ENCODE measurements at places on chromosomes 1 and 21.

DNA sequence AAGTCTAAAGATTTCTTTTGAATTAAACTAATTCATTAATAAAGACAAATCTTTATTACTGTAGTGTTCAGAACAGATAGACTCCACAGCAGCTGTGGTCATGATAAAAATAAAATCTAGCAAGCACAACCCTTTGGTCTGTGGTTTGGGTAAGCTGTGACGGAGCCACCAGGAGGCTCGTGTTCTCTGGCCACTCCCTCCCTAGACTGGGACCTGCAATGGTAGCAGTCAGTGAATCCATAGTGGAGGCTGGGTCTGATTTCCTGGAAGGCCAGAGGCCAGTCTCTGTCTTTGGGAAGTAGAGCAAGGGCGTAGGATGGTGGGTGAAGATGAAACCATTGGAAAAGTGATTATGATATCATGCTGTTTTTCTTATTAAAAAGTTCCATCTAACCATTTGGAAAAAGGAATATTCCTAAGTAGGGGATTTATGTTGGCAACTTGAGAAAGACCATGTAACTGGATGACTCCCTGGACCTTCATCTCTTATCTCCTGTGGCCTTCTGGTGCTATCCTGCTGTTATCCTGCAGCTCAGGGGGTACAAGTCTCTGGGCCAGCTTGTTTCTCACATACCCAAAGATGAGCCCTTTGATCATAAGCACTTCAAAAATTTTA lies 39.0 kb downstream of the TENT5C start:
- DNase-seq = no peak

DNA sequence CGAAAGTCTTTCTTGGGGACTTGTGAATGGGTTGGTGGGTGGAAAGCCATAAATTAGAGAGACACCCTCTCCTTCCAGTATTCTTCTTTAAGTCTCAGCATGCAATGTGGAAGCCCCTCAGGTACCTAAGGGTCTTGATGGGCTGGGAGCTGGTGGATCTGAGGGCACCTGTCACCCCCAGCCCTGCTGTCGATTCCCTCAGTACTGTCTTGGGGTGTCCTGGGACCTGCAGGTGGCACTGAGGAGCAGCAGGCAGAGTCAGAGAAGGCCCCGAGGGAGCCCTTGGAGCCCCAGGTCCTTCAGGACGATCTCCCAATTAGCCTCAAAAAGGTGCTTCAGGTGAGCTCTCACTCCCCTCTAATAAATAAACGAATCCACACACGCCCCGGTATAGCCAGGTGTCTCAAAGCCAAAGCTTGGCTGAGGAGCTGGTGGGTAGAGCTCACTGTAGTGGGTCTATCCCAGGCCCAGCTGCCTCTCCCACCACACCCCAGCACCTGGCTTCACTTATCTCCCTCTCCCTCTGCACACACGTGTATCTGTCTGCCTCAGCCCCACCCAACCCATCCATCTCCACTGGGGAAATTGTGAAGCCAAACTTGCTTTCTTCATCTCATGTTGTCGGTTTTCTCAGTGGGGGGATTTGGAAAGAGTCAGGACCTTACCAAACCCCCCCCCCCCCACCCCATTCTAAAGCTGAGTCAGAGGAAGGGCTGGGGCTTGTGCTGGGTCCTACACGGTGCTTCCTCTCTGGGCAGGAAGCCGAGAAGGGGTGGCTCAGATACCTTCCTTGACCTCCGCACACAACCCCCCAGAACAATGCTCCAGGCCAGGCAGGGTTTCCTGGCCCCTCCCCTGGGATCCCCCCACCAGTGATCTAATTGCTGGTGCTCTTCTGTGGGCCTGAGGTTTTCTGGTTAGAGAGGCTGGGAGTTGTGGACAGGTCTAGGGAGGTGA lies 1.6 kb downstream of the ADAM15 start:
- no peak for DNase-seq

GRCh38 chr1:41241749-41242341 lies at the start of gene SCMH1:
Gene SCMH1, minus strand, starts transcription at chr1:41242306. Its CDS starts 56,173 bp downstream, at chr1:41186133.
- DNase-seq = peak; percentile 13

GRCh38 chr1:77614037-77614436 lies 68.4 kb downstream of the ZZZ3 start:
- DNase-seq = no peak

GRCh38 chr1:57066980-57067610 lies 101.3 kb upstream of the C8B start:
- no peak for DNase-seq

GRCh38 chr1:55741516-55741915 lies 526.4 kb upstream of the USP24 start:
- no peak for DNase-seq

DNA sequence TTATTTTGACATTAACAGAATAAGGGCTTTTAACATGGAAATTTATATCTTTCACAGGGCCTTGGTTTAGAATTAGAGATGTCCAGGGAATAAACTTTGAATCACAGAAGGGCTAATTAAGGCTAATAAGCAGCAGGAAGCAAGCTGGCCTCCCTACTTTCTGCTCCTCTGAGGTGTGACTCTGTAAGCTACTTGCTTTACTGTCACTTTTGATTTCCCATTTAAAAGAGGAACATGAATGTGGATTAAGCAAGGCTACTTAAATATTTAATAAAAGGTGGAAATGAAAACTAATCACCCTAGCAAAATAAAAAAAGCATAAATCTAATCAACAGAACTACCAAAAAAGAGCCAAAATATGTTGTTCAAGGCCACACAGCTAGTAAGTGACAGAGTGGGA lies 28.9 kb upstream of the CD5L start:
- no peak for DNase-seq

GRCh38 chr1:30323841-30324240 lies 399.5 kb downstream of the MATN1 start:
- no peak for DNase-seq

- no peak for DNase-seq
Observed at GRCh38 chr1:212415107-212415841, 588 bp upstream of the PACC1 start.

DNA sequence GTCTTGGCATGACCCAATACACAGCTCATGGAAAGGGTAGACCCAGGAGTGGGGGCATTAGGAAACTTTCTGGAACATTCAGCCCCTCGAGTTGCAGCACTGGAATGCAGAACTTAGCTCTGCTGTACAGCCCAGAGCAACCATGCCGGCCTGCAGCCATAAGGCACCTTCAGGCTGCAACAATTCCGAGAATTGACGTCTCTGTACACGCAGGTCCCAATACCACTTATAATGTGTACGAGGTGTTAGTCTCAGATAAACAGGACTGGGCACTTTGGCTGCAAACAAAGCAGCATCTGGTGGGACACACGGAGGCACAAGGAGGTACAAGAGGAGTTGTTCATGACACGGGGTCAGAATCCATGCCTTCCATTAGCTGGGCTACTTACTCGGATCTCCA lies 7.9 kb downstream of the CBR1 start:
- DNase-seq = no peak

GRCh38 chr21:21184771-21185528 lies 186.7 kb downstream of the NCAM2 start:
- DNase-seq = no peak

GRCh38 chr1:99551812-99552614 lies 93.9 kb upstream of the PALMD start:
- DNase-seq = no peak

- DNase-seq = no peak
Observed at GRCh38 chr1:101221945-101222429, 14.8 kb upstream of the S1PR1 start.

DNA sequence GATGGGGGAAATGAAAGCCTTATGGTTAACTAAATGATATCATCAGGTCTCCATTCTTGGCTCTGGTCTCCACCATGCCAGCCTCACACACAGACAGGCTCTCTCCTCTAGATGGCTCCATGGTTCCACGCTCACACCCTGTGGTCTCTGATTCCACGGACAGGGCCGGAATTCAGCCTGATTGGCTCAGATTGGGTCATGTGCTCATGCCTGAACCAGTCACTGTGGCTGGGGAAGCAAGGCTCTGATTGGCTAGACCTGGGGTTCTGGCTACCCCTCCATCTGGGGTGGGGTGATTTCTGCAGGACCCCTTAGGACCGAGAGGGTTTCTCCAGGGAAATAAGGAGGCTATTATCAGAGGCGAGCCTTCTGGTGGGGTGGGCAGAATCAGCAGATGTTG lies 277.0 kb downstream of the PTPRU start:
- no peak for DNase-seq

DNA sequence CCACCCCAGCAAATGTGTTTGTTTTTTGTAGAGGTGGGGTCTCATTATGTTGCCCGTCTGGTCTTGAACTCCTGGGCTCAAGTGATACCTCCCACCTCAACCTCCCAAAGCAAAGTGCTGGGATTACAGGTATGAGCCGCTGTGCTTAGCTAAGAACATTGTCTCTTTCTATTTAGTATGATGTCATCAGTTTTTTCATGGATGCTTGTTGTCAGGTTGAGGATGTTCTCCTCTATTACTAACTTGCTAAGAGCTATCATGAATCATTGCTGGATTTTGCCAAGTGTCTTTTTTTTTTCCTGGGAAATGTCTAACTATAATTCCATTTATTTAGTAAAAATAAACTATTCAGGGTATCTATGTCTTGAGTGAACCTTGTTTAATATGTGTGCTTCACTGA lies 19.0 kb upstream of the MPC2 start:
- DNase-seq = no peak

DNA sequence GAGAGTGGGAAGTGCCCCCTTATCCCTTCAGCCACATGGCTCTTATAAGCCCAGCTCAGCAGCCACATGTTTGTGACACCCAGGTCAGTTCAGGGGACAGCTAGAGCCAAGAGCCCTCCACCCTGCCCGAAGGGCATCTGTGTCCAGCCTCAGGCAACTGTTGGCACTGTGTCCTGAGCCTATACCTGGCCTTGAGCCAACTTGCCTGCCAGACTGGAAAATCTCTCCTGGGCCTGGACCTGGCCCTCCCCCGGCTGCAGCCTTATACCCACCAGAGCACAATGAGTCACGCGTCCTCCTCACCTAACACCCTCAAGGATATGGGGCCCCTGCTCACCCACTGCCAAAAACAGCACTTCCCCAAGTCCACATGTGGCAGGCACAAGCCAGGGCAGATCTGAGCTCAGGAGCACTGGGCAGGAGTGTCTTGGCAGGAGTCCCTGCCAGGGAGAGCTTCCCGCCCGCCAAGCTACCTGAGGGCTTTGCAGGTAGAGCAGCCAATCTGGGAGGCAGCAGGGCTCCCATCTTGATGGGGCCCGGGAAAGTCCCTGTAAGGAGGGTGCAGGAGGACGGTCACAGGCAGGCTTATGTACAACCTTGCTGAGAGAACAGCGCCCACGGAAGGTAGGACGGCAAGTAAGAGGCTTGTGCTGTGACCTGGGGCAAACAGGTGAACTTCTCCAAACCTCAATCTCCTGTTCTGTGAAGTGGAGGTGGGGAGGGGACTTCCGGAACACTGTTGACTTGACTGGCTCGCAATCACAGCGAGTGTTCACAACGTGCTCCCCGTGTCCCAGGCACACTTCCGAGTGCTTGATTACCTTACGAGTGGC lies 19.8 kb upstream of the HSPG2 start:
- peak; percentile 6 for DNase-seq

DNA sequence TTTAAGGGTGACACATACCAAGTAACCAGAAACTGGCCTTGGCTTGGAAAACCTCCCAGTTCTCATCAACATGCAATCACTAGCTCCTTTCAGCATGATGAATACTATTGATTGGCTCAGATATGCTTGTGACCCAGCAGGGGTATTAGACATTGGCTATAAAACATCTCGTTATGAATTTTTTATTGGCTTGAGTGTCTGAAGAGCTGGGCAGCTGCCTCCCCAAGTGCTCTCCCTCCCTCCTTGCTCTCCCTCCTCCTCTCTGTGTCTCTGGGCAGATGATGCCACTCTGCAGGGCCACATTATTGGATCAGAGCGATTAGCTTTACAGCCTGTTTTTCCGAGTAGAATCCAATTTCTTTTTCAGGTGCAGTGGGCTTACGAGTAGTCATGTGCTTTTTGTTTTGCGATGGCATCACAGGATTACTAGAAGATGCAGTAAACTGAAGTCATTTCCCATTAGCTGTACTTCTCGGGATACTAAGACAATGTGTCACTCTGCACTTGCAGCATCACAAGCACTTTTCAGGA lies 79.3 kb upstream of the ATF3 start:
- no peak for DNase-seq

DNA sequence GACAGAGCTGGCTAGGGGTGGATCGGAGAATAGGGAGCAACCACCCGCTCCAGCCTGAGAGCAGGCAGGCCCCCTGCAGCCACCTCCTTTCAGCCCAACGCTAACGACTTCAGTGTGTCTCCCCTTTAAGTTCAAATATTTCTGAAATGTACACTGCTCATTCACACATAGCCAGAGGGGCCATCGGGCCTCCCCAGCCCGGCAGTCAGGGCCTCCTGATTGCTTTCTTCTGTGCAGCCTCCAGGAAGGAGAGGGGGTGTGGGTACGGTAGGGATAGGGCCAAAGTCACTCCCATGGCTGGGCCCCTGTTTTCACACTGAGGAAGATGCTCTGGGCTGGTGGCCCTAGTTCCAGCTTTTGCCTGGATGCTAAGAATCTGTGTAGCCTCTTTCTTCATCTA lies 64.8 kb downstream of the EPHB2 start:
- DNase-seq = no peak

- peak; percentile 41 for DNase-seq
Observed at GRCh38 chr1:18955441-18956192, 859 bp downstream of the IFFO2 start.

DNA sequence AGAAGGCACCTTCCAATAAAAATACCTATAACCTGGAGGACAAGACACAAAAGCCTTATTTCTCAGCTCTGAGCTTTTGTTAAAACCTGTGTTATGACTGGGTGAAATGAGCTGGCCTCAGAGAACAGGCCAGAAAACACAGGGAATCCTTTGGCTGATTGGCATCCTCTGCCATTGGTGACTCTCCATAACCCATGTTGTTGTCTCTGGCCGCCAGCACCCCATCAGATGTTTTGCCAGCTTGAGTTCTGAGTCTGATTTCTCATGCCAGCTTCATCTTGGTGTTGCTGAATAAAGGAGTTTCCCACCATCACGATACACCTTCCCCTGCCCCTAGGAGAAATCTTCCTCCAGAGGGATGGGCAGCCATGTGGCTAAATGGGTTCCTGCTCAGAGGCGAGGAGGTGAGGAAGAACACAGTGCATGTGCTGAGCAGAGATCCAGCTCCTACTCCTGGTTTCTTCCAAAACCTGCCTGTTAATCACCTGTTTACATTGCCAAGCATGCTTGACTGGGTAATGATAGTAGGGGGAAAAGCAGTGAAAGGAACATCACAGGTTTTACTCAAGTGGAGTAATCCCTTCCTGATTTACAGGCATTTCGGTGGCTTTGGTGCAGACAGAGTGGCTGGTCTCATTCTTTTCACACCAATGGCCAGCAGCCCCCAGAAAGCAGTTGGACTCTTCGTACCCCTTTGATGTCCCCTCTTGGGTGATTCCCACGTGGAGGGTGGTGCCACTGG lies 109.8 kb downstream of the ROR1 start:
- DNase-seq = no peak

GRCh38 chr1:230219174-230220067 lies 152.4 kb downstream of the GALNT2 start:
- no peak for DNase-seq

- no peak for DNase-seq
Observed at GRCh38 chr1:234656944-234657654, 47.1 kb upstream of the IRF2BP2 start.

- no peak for DNase-seq
Observed at GRCh38 chr1:28917757-28918118, 3.4 kb downstream of the EPB41 start.

- DNase-seq = no peak
Observed at GRCh38 chr1:209425959-209426358, 157.6 kb upstream of the CAMK1G start.
